ENCODE measurements at places on chromosomes 2 and 18.

DNA sequence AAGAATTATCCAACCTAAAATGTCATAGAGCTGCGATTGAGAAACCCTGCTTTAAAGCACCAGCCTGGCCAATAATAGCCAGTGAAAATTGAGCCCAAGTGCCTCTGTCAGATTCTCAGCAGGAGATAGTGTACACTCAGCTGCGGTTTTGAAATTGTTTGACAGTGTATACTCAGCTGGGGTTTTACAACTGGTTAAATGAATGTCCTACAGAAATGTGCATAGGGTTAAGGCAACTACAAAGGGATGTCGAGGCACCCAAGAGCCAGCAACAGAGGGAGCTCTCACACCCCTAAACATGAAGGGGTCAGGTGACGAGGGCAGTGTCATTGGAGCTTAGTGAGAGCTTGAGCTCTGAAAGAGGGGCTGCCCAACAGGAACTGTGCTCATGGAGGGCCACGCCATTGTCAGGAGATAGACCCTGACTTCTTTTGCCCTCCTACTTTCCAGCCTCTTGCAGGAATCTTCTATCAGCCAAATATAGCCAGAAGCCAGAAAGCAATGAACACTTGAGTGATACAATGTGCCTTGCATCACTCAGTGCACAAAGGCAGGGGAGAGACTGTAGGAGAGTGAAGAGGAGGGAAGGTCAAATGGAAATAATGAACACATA lies 15.1 kb downstream of the ACTG2 start:
- peak; percentile 61 for DNase-seq

DNA sequence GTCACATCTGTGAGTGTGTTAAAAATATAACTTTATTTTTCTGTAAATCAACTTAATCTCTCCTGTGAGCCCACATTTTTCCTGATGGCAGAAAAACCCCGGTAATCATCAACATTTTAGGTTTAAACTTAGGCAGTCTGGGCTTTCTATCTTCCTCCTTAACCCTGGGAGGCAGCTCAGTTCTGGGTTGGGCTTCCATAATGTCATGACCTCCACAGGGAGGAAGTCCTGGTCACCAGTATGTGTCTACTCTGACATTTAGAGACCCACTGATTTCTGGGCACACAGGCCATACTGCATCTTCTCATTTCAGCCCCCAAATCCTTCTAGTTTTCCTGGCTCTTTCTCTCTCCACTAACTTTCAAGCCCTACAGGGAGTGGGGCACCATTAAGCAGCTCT lies 181.2 kb downstream of the DYSF start:
- no peak for DNase-seq

GRCh38 chr18:2642771-2643170 lies 12.8 kb upstream of the SMCHD1 start:
- DNase-seq: no peak

GRCh38 chr18:62669225-62669624 lies 46.1 kb upstream of the PHLPP1 start:
- DNase-seq: no peak

GRCh38 chr2:170467568-170468422 lies 247.3 kb upstream of the SP5 start:
- peak; percentile 10 for DNase-seq

- no peak for DNase-seq
Measured at GRCh38 chr2:56474412-56475158, 290.8 kb downstream of the CCDC85A start.

GRCh38 chr2:12847694-12848575 lies 131.2 kb downstream of the TRIB2 start:
- DNase-seq: peak; percentile 28

DNA sequence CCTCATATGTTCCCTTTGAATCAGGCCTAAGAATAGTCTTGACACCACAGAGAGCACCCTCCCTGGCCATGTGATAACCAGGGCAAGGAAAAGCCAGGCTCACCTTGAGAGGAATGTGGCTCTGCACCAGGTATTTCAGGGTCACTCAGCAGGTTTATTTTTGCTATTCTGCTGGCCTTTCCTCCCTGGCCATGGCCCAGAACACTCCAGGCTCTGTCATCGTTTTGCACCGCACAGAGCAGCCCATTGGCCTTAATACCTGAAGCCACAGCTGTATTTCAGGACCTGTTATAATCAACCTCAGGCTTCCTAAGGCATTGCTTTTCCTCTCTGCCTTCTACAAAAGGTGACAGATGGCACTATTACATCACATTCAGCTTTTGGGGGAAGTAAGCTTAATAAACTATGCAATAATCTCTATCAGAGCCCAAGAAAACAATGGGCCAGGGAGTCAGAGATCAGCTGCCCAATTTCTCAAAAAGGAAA lies 668.3 kb downstream of the IRS1 start:
- DNase-seq: no peak

GRCh38 chr2:113098041-113098440 lies 29.4 kb upstream of the IL1RN start:
- no peak for DNase-seq

GRCh38 chr2:235725841-235726240 lies 232.0 kb downstream of the AGAP1 start:
- DNase-seq: no peak

GRCh38 chr2:80120866-80121265 lies 183.7 kb downstream of the LRRTM1 start:
- no peak for DNase-seq

- no peak for DNase-seq
Measured at GRCh38 chr2:33336036-33336625, 140.3 kb upstream of the RASGRP3 start.

- DNase-seq: no peak
Measured at GRCh38 chr2:57894381-57894780, 152.2 kb upstream of the VRK2 start.

DNA sequence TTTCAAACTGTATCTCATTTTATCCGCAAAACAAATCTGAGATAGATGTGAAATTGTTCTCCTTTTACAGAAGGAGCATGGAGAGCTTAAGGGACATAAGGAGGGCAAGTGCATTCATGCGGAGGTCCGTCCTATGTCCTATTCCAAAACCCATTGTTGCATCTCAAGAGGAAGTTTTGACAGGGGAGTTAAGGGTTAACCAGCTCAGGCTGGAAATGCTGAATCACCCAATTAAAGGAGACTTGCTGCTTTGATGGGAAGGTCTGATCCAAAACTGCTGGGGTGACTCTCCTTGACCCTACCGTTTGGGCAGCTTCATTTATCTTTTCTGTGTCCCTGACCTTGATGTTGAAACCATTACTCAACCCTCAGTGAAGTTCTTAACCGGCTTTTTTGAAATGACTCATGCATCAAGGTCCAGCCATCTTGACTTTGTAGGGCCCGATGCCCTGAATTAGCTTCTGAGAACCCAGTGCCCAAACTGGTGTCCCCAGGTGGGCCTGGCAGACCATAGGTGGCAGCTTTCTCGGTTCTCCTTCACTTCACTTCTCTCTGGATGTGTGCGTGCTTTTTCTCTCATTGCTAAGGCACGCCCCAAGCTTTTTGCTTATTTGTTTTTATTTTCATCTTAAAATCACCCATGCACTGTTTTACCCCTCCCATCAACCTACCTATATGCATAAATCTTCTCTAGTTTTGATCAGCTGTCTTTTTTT lies 15.9 kb upstream of the TXNDC2 start:
- DNase-seq: peak; percentile 89

DNA sequence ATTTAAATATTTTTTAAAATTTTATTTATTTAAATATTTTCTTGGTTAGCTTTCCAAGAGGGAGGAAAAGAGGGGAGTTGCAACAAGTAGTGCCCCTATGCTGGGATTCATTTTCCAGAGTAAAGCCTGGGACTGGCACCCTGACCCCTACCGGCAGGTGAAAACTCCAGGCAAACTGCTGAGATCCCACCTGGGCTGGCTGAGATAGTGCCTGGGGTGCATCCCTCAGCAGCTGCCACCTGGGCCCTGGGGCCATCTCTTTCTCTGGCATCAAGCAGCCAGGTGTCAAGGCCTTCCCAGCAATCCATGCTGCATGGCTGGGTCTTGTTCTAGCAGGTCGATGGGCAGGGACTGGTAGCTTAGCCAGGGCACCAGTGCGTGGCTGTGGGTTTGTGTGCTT lies 6.6 kb downstream of the SIX2 start:
- no peak for DNase-seq

GRCh38 chr2:14543284-14543683 lies 89.2 kb upstream of the LRATD1 start:
- DNase-seq: no peak

DNA sequence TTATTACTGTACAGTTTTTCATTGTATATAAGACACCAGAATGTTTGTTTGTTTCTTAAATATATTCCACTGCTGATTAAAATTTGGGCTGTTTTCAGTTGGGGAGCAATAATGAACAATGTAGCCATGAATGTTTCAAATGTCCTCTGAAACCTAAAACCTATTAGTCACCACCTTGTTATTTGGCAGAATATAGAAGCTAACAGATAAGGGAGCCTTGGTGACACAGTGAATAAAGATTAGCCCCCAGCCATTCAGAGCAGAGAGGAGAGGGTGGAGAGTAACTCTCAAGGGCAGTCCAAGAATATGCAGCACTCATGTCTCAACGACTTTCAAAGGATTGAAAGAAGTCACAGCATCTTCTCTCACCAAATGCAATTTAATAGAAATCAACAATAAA lies 43.1 kb upstream of the ATP8B1 start:
- DNase-seq: peak; percentile 68

- peak; percentile 54 for DNase-seq
Measured at GRCh38 chr2:174593574-174594203, 3.9 kb downstream of the WIPF1 start.

GRCh38 chr18:58805467-58806187 lies 59.0 kb upstream of the ZNF532 start:
- no peak for DNase-seq

- no peak for DNase-seq
Measured at GRCh38 chr2:122859260-122859659, 1103.8 kb downstream of the TSN start.

GRCh38 chr2:192127434-192127833 lies 67.3 kb downstream of the TMEFF2 start:
- no peak for DNase-seq

GRCh38 chr18:67935638-67936037 lies 419.1 kb upstream of the DSEL start:
- DNase-seq: no peak

DNA sequence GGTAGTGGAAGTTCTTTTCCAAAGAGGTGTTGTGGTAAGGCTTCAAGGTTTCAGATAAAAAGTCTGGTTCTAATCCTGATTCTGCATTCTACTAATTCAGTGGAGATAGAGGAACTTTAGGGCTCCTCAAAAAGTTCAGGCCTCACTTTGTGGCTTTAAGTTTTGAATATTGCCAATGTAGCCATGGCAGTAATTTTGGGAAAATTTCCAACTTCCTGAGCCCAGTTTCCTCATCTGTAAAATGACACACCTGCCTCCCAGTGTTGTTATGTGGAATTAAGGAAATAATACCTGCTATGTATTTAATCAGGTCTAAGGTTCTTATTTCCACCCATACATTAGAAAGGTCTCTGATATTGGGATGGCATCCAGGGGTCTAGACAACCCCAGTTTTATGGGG lies 147.6 kb upstream of the ITGA6 start:
- no peak for DNase-seq

- DNase-seq: no peak
Measured at GRCh38 chr2:219475278-219475677, 23.4 kb upstream of the GMPPA start.

- peak; percentile 45 for DNase-seq
Measured at GRCh38 chr2:108604196-108604595, 69.9 kb downstream of the LIMS1 start.

DNA sequence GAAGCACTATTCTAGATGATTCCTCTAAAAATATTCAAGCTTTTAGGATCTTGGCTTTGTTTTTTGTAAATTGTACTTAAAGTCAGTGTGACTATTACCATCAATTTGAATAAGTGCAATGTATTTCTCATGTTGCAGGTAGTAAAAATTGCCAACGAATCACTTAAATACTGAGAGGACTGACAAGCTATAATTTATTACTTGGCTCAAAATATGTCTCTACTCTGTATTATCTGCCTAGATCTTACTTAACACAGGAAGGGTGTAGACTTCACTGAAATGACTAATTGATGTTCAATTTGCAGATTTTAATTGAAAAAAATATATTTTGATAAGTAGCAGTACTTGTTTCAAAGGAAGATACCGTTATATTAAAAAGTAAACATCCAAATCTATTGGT lies 202.3 kb downstream of the SLC8A1 start:
- no peak for DNase-seq

- no peak for DNase-seq
Measured at GRCh38 chr2:105867587-105867986, 122.9 kb downstream of the NCK2 start.

GRCh38 chr18:9608728-9609127 lies 5.6 kb downstream of the PPP4R1 start:
- DNase-seq: no peak

DNA sequence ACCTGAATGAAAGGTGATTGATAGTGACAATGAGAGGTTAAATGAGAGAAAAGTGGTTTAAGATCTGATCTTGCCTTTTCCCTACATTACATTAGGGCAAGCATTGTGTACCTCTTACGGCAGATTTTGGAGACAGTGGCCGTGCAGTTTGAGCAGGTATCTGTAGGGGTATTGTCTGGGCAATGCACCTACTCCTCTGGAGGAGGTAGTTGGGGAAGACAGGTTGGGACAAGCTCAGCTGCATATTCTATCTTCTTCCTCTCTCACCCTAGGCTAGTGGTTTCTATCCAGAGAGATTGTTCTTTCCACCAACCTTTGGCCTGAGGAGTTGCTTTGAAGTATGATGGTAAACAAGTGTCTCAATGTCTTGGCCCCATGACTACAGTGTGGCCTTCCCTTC lies 323.2 kb downstream of the CYP26B1 start:
- DNase-seq: no peak

DNA sequence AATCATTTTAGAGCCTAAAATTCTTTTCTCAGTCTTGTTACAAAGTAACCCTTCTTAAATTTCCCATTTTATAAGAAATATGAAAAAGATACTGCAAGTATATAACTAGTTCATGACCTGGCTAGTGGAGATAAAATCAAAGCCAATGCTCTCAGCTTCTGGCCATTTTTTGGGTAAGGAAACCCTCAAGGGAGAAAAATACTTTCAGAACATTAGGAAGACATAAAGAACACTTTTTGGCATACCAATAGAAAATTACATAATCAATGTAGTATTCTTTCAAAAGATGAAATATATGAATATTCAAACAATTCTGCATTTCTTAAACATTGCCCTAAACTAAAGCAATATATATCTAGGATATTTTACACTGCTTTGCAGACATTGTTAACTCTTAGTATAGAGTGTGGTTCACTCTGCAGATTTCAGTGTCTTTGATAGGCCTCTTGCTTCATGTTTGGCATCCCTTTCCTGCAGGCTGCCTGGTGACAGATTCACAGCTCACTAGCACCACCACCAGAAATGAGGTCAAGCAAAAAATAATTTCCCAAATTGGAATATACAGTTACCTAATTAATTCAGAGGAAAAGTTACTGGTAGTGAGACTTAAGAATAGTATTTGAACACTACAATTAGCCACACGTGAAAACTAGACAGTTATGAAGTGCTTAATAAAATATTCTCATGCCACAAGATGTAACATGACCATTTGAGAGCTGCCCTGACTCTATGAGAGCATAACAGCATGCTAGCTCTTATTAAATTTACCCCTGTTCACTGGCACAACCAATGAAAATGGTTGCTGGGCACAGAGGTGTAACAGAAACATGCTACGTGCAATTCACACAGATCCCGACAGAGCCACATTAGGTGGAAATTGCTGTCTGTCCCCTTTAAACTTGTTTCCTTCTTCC lies 36.0 kb downstream of the PAIP2B start:
- DNase-seq: peak; percentile 16
